ENCODE measurements at places on chromosomes 7 and 10.

DNA sequence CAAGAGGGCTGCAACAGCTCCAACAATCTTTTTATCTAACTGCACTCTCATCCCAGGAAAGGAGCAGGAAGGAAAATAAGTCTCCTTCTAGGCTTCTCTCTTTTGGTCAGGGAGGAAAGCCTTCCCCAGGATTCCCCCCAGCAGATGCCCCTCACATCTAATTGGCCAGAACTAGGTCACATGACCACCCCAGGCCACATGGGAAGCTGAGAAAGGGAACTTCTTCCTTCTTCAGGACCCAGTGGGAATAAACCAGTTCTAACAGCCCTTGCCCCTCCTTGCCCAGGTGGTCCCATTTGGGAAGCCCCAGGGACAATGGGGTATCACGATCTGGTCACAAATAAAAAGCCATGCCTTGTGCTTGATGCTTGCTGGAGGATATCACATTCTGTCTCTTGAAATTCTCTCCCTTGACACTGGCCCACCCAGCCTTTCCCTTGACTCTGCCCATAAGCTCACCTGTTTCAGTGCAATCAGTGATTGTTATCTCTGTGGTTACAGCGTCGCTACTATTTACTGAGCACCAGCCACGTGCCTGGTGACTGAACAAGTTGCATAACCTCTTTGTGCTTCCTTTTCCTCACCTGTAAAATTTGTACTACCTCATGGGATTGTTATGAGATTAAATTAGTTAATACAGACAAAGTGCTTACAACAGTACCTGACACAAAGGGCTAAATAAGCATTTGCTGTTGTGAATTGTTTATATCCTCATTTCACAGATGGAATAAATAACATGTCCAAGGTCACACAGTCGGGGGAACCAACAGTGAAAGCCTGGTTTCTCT is 9.0 kb upstream of the TACR2 start:
- DNase-seq: no peak

GRCh38 chr7:148290538-148290937 is 300.0 kb upstream of the C7orf33 start:
- DNase-seq: no peak

DNA sequence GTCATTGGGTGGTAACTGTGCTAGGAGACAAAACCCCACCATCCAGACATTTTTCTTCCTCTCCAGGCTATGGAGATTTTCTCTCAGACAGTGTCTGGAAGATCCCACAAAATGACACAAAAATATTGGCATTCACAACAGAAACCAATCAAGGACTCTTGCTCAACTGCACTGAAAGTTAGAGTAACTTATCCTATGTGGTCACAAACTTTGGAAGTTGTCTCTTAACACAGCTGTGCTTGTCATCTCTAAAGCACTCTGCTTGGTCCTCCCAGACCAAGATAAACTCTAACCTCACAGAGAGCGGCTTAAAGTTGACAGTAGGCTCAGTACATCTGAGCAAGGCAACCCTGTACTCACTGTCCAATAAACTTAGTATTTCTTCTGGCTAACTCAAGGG is 74.9 kb downstream of the AKR1C4 start:
- DNase-seq: no peak

- DNase-seq: no peak
Measured at GRCh38 chr7:149462101-149462520, 1.2 kb upstream of the ZNF777 start.

- DNase-seq: no peak
Measured at GRCh38 chr7:103082497-103082896, 7.6 kb downstream of the ARMC10 start.

GRCh38 chr10:43229208-43230061 is 37.4 kb downstream of the RASGEF1A start:
- no peak for DNase-seq
